ENCODE measurements at places on chromosomes 7 and 10.

DNA sequence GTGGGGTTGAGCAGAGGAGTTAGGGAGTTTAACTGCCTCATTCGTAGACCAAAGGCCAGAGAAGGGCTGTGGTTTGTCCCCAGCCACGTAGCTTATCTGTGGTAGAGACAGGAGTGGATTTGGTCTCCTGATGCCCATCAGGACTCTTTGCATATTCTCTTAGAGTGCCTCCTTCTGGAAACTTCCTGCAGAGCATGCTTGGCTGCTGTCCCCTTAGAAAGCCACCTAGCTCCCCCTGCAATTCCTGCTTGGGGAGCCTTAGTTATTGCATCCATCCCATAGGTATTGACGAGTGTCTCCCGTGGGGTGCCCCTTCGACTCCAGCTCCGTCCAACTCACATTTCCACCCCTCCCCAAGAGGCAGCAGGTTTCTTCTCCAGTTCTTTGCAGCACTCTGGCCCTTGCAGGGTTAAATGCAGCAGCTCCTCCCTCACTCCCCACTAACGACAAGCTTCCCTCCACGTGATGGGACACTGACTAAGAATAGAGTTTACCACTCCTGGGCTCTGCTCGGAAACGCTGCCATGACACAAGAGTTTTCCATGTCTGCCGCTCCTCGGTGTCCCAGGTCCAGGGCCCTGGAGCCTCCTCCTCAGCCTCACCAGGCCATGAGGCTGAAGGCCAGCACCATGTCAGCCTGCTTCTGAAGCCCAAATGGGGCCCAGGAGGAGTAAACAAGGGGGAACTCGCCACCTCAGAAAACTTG, 147.8 kb upstream of the UNC5B start:
- DNase-seq, result peak; percentile 6

GRCh38 chr10:127424594-127425264, 124.4 kb upstream of the NPS start:
- DNase-seq, result no peak

DNA sequence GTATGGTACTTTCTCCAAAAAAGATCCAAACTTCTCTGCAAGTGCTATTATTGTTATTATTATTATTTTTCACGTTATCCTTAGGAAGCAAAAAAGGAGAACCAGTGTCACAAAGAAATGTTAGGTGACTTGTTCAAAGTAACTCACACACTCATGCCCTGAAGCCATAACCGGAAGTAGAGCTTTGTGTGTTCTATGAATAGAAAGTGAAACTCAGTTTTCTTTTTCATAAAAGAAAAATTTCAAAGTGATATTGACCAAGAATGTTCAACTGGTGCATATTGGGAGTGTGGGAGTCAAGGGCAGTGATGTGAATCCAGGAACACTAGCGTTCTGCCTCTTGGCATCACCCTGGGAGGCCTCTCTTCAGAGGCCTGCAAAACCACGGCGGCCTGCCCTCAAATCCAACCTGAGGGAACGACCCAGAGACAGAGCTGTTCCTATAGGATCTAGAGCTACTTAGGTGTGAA, 106.1 kb downstream of the PRKCQ start:
- peak; percentile 36 for DNase-seq

DNA sequence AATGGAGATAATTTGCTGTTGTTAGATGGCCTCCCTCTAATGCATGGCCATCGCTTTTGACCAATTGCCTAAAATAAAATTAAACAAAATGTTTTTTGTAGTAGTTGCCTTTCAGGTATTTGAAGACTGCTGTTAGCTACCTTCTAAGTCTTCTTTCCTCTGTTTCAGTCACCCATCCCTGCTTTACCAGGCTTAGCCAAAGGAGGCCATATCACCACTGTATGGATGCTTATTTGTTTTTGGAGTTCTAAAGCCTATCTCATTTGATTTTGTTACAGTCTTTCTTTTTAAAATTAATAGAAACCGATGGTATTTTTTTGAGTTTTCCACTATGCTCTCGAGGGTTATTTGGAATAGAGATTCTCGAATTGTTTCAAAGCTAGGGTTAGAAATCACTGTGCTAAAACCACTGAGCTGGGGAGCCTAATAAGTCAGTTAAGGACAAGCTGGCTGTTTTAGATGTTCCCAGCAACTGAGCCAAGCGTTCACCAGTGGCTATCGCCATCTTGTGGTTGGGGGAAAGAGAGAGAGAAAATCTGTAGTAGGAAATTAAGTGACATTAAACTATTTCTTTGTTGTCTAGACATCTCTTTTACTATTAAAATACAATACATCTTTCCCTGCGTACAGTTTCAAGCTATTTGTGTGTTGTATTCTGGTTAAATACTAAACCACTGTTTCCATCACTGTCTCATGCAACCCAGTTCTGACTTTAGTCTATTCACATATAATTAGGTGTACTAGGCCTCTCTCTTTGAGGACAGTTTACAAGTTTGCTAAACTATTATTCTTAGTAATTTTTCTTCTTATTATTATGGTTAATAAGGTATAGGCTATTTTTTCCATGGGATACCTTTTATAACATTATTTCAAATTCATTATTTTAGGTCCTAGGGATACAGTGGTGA, 52.2 kb downstream of the GPR158 start:
- DNase-seq, result peak; percentile 6
